ENCODE measurements at places on chromosomes 4 and X. TPM values are rescaled to one million over a fixed set of nuclear protein-coding genes. Genes with fewer than 3 reads are reported as not detected.

- DNase-seq = no peak
Measured at GRCh38 chrX:68988865-68989264, 160.0 kb downstream of the EFNB1 start.

SRPX2 gene
- 9.3 TPM for total RNA-seq

GRCh38 chr4:185437809-185438208 is 12.0 kb upstream of the UFSP2 start:
- no peak for DNase-seq

GNRHR gene
- total RNA-seq = not detected

DNA sequence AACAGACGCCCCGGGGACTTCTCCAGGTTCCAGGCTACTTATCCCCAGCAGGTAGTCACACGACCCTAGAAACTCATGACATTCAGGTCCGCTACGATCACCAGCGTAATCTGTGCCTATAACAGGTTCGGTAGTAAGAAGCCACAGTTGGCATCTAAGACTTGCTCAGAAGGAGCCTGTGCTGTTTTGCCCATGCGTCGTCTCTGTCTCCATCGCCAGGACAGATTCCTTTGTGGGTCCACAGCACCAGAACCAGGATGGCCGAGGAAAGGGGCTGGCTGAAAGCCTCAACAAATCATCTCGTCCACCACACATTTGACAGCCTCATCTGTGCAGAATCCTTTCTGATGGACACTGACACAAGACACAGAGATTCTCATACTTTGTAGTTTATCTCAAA is 319.5 kb upstream of the AGA start:
- no peak for DNase-seq

- DNase-seq = no peak
Measured at GRCh38 chr4:87188048-87188447, 32.4 kb downstream of the KLHL8 start.

GRCh38 chr4:113785781-113786180 is 24.2 kb upstream of the CAMK2D start:
- no peak for DNase-seq

- DNase-seq = no peak
Measured at GRCh38 chr4:153560908-153561307, 94.7 kb downstream of the TMEM131L start.

GRCh38 chr4:185283723-185284122 is 74.3 kb downstream of the SNX25 start:
- no peak for DNase-seq

- DNase-seq = no peak
Measured at GRCh38 chr4:105714932-105715331, 6.3 kb downstream of the GSTCD start.

F8A1 gene
- total RNA-seq = not detected

PF4V1 gene
- not detected for total RNA-seq

MAGEB2 gene
- not detected for total RNA-seq

GRCh38 chr4:65983061-65983460 is 312.8 kb upstream of the EPHA5 start:
- no peak for DNase-seq

- DNase-seq = no peak
Measured at GRCh38 chr4:168759959-168760527, 250.0 kb downstream of the CBR4 start.

GRCh38 chr4:120773641-120774040 is 148.9 kb downstream of the PRDM5 start:
- DNase-seq = no peak

- no peak for DNase-seq
Measured at GRCh38 chr4:181548873-181549575, 694.2 kb upstream of the TENM3 start.

- peak; percentile 13 for DNase-seq
Measured at GRCh38 chr4:146095860-146096259, 79.7 kb upstream of the LSM6 start.

DNA sequence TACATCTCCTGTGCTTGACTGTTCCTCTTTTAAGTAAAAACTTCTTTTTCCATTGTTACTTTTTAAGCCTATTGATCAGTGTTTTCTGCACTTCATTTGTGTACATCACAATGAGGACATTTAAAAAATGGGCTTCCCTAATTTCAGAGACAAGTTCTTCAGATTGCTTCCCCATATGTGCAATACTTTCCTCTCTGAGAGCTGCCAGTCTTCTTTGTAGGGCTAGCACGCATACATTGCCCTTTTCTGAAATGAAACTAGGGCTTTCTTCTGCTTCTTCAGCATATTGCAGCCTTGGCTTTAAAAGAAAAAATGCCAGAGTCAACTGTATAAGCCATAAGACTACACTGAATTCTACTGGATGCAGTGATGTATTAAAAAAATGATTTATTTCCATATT is 37.8 kb downstream of the FAT4 start:
- DNase-seq = no peak

- DNase-seq = no peak
Measured at GRCh38 chr4:153735906-153736461, 23.8 kb downstream of the RNF175 start.
